CD4-positive, alpha-beta T cell treated with Interleukin-15 for 4 hours (primary cell): ENCODE measurements at places on chromosomes 13 and 19.

DNA sequence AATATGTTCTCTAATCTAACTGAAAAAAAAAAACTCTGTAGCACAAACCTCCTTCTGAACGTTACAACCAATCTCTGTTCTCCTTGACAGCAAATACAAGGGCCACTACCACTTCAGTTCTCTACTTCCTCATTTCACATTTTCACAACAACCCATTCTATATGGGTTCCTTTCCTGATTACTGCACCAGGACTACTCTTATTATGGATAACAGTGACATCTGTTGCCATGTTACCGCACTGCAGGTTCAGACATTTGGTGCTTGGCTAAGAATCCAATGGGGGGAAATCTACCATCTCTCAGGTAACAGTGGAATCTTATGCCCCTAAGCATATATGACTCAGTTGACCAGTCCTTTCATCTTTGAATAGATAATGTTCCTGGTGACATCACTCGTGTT is 11.6 kb upstream of the FPR3 start:
- DNase-seq: no peak

- DNase-seq: no peak
Measured at GRCh38 chr19:1309977-1310852, 24.5 kb downstream of the EFNA2 start.

DNA sequence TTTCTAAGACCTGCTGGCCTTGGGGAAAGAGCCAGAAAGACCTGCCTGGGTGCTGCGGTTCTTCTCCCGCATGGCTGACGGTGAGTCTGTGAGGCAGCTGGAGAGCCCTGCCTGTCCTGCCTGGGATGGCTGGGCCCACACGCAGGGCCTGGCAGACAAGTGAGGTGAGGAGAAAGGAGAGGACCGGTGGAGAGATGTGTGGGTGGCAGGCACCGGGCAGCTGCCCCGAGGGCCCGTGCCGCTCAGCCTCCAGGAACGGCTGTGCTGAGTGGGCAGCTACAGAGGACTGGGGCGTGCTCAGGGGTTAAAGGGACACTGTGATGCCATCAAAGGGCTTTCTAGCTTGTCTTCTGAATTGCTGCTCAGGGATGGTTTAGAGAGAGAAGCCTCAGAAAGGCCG is 53.8 kb downstream of the MLLT1 start:
- no peak for DNase-seq

GRCh38 chr19:2547721-2548120 is 71.8 kb downstream of the GADD45B start:
- DNase-seq: no peak

DNA sequence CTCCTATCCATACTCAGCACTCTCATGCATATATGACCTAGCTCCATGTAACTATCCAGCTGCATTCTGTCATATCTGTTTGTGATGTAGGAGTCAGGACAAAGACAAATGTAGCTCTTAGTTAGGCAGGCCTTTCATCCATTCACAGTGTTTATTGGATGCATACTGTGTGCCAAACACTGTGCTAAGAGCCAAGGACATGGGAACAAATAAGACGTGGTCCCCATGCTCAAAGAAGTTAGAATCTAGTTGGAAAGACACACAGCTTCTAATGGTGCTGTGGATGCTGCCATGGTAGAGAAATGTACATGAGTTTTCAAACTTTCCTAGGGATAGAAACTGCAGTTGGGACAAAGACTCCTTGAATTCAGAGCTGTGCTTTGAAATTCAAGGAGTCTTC is 31.7 kb upstream of the IL17D start:
- no peak for DNase-seq

GRCh38 chr13:29709407-29710069 is 114.0 kb upstream of the SLC7A1 start:
- DNase-seq: no peak

- DNase-seq: no peak
Measured at GRCh38 chr19:15436012-15436825, 13.5 kb downstream of the WIZ start.

- DNase-seq: no peak
Measured at GRCh38 chr13:47136504-47136941, 239.7 kb upstream of the HTR2A start.

GRCh38 chr19:14366529-14366928 is 14.7 kb upstream of the ADGRE5 start:
- peak; percentile 95 for DNase-seq

DNA sequence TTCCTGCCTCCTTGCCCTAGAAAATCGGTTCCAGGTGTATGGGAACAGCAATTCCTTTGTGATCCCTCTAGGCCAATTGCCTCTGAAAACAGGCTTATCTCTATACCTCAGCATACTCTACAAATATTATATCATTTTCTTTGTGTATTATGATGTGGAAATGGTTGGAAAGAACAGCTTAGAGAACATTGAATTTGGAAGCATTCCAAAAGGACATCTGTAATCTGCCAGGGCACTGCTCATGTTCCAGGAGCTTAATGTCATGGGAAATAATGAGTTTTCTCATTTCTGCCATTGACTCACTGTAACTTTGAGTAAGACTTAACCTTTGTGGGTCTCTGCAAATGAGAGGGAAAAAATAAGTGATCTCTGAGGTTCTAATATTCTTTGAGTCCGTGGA is 147.3 kb downstream of the UFM1 start:
- no peak for DNase-seq

DNA sequence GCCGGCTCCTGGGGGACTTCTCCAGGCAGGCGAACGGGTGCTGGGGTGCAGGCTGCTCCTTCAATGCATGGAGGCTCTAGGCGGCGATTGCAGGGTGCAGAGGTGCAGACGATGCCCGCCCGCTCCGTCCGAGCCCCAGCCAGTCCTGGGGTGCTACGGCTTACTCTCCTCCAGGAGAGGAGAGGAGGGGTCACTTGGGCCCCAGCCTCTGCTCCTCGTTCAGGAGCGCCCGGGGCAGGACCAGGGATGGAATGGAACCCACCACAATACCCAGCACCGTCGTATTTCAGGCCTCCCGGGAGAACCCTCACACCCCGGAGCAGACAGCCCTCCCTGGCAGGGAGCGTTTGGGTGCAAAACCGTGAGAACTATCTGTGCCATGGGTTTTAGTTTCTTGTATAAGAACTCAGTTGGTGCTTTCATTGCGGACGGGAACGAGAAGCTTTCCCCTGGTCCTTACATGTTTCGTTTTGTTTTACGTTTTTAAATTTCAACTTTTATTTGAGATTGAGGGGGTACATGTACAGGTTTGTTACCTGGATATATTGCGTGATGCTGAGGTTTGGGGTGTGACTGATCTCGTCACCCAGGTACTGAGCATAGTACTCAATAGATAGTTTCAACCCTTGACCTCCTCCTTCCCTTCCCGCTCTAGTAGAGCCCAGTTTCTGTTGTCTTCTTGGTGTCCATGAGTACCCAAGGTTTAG is 46.8 kb downstream of the ARHGEF18 start:
- DNase-seq: no peak
